IPS DF 6.9 (cell line): ENCODE measurements at places on chromosomes 1 and 21.

GRCh38 chr1:151024540-151025146, 11.7 kb upstream of the BNIPL start:
- peaks cover 11% of the 10 kb centered on the region; the same call in 1 of the 2 replicates for H3K36me3 ChIP-seq
- H3K27ac ChIP-seq, result no peak overlapping the region
- no peaks in the 10 kb centered on the region for H3K4me1 ChIP-seq
- H3K27me3 ChIP-seq, result no peaks in the 10 kb centered on the region
- H3K4me3 ChIP-seq, result no peak overlapping the region

DNA sequence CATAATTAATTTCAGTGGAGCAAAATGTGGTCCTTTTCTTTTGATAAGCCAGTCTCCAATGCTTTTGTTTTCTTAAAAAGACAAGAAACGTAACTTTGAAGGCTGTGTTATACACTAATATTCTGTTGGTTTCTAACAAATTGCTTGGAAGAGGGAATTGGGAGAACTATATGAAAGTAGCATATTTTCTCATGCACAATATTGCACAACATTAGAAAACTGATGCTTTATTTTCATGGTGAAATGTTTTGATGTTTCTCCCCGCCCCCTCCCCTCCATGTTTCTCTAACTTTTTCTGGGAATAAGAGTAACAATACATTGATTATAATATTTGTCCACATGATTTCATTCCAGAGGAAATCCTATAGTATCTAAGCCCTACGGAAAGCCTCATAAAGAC, 115.4 kb downstream of the OLFML2B start:
- no peak overlapping the region for H3K4me3 ChIP-seq
- no peaks in the 10 kb centered on the region for H3K27me3 ChIP-seq
- H3K27ac ChIP-seq, result no peak overlapping the region
- H3K4me1 ChIP-seq, result no peaks in the 10 kb centered on the region
- no peak for DNase-seq

DNA sequence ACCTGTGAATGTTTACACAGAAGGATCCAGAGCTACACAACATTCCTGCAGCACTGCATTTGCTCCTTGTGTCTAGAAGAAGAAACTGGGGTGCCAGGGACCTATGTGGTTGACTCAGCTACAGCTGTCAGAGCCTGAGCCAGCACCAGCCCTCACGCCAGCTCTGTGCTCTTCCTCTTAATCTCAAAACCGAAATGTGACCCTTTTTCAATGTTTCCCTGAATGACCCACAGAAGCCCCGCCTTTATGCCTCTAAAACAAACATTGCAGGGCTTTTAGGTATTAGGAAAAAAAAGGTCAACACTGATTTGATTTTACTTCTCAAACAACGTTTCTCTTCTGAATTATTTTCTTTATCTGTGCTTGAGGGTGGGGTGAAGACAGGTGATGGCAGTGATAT, 260.5 kb downstream of the DYRK1A start:
- H3K27me3 ChIP-seq, result no peaks in the 10 kb centered on the region
- no peaks in the 10 kb centered on the region; the same call in none of the 2 replicates for H3K4me1 ChIP-seq
- H3K36me3 ChIP-seq, result no peaks in the 10 kb centered on the region
- no peak for DNase-seq
- no peak overlapping the region for H3K27ac ChIP-seq

DNA sequence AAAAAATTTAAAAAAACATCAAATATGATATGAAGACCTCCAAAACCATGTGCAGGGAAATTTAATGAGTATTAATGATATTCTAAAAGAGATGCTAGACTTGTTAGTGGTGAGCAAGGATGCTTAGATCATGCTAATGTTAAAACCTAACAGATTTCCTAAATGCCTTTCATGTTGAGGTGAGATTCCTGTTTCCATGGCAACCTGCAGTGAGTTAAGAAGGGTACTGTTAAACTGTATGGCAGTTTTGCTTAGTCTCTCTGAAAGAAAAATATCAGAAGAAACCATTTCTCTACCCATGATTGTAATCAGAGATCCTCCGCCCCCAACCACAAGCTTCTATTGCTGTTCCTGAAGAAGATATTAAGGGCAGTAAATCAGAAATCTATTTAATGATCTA, 321.6 kb upstream of the LRRC7 start:
- no peaks in the 10 kb centered on the region for H3K27me3 ChIP-seq
- H3K4me1 ChIP-seq, result peaks cover 6% of the 10 kb centered on the region; the same call in 1 of the 2 replicates

DNA sequence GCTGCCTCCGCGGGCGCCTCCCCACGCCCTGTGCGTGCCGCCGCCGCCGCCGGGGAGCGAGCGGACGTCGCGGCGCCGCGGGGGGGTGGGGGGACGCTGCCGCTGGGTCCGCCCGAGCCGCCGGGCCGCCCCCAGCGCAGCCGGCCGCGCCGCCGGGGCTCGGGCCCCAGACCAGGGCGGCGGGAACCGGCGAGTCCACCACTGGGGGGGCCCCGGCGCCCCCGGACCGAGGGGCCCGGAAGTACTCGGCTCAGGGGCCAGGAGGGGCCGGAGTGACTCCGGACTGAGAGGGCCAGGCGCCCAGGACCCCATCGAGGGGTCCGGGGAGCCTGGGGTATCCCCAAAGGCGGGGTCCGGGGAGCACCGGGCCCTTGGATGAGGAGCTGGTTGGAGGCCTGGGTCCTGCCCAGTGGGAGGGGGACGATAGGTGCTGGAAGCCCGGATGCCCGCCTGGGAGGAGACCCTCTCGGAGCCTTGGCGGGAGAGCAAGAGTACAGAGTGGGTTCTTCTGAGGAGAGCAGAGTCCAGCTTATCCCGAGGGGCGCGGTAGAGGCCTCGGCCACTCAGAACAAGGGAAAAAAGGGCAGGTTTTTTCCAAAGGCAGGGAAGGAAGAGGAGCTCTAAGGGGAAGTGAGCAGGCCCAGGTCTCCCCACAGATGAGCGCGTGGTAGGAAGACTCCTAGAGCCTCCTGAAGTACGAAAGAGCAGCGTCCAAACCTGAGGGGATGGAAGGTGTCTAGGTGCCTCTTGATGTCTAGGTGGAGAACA, 556 bp downstream of the GMEB1 start:
- no peaks in the 10 kb centered on the region for H3K27me3 ChIP-seq
- H3K36me3 ChIP-seq, result no peaks in the 10 kb centered on the region

DNA sequence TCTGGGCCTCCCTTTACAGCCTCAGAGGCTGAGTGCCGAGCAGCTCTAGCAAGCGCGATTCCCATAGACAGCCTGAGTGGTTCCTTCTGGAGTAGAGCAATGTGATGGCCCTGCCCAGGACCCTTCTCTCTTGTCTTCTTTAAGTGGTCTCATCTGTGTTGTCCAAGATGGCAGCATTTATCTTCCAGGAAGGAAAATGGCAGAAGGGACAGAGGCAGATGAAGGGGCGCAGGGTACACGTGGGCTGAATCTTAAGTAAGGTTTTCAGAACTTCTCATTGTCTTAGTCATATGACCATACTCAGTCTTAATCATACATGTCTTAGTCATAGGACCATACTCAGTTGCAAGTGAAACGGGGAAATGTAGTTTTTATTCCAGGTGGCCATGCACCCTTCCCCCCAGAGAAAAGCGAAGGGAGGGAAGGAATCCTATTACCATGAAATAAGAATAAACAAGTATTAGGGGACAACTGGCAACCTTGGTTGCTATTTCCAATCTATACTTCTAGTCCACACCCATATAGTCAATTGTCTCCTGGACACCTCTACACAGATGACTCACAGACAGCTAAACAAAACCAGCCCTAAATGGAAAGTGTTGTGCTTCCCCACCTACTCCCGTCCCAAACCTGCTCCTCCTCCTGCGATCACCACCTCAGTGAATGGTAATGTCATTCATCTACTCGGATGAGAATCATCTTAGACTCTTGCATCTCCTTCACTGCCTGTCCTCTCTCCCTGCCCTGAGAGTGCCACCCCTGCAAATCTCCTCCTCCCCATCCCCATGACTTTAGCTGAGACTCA, 13.3 kb downstream of the OVAAL start:
- no peaks in the 10 kb centered on the region for H3K4me1 ChIP-seq
- no peak for DNase-seq
- H3K4me3 ChIP-seq, result no peak overlapping the region
- no peak overlapping the region for H3K27ac ChIP-seq
- no peaks in the 10 kb centered on the region for H3K27me3 ChIP-seq
- no peaks in the 10 kb centered on the region for H3K36me3 ChIP-seq

- DNase-seq, result no peak
- H3K36me3 ChIP-seq, result no peaks in the 10 kb centered on the region
- H3K4me3 ChIP-seq, result no peak overlapping the region
- H3K27me3 ChIP-seq, result peaks cover 7% of the 10 kb centered on the region; the same call in 1 of the 2 replicates
- H3K4me1 ChIP-seq, result no peaks in the 10 kb centered on the region; the same call in 1 of the 2 replicates
Measured at GRCh38 chr1:146020058-146021049, 1.2 kb downstream of the HJV start.

DNA sequence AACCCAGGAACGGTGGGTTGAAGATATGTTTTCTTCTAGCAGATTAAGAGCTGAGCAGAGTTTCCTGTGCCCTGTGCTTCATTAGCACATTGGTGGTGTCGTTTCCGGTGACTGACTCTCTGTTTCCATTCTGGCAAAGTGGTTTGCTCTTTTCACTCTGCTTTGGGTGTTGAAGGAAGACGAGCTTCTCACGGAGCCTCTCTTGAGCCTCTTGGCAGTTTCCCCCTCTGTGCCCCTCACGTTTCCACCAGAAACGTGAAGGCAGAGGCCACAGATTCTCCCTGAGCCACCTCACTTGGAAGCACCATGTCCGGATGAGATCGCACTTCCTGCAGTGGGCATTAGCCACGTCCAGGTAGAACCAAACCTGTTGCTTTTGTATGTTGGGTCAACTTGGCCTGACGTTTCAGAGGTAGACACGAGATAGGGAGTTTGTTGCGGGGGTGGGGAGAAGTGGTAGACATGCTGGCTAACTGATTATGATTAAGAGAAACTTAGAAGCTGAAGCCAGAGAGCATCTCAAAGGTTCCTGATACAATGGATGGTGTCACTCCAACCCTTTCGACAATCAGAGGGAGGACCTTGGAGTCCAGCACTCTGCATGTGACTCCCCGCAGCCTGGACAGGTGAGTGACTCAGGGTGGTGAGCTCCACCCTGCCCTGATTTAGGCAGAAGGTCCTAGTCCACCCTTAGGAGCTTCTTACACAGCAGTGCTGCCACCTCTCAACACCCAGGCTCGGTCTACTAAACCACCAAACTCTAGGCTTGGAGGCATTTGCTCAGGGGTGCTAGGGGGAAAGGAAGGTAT, at the start of gene LAX1:
TSS of gene LAX1 (plus strand) at position 155 of the 809 bp plus-strand sequence. CDS start at position 538, 383 bp downstream.
- no peak for DNase-seq
- no peak within 1 kb of the TSS for H3K4me3 ChIP-seq
- no peaks in the 10 kb centered on the region for H3K4me1 ChIP-seq
- H3K27me3 ChIP-seq, result no peaks in the 10 kb centered on the region
- H3K36me3 ChIP-seq, result no peaks in the 10 kb centered on the region

- peaks cover 2% of the 10 kb centered on the region; the same call in 1 of the 2 replicates for H3K36me3 ChIP-seq
- H3K4me1 ChIP-seq, result 0 out of 2 replicates have a peak, but pooled peaks cover 1% of the 10 kb centered on the region
- no peak overlapping the region for H3K4me3 ChIP-seq
- DNase-seq, result no peak
Measured at GRCh38 chr1:110227774-110228173, 17.7 kb downstream of the KCNC4 start.
